ENCODE measurements at places on chromosomes 3 and 15. TPM values are rescaled to one million over a fixed set of nuclear protein-coding genes. Genes with fewer than 3 reads are reported as not detected.

GRCh38 chr15:49507261-49507660 is 84.2 kb downstream of the FGF7 start:
- no peaks in the 10 kb centered on the region for H3K27me3 ChIP-seq
- no peak overlapping the region for H3K4me3 ChIP-seq
- no peaks in the 10 kb centered on the region for H3K36me3 ChIP-seq
- no peak for DNase-seq
- H3K4me1 ChIP-seq = no peaks in the 10 kb centered on the region

Gene CHST14
- polyA plus RNA-seq = 10.6 TPM

Gene OCA2
- 0.86 TPM for polyA plus RNA-seq

Gene ZBED2
- polyA plus RNA-seq = 0.20 TPM

Measured in spleen (tissue), 13 donors.